Tibial nerve (tissue), 4 donors: ENCODE measurements at places on chromosomes 13 and 19. TPM values are rescaled to one million over a fixed set of nuclear protein-coding genes. Genes with fewer than 3 reads are reported as not detected.

The ZSCAN5A gene
- total RNA-seq: 21.3 TPM

DNA sequence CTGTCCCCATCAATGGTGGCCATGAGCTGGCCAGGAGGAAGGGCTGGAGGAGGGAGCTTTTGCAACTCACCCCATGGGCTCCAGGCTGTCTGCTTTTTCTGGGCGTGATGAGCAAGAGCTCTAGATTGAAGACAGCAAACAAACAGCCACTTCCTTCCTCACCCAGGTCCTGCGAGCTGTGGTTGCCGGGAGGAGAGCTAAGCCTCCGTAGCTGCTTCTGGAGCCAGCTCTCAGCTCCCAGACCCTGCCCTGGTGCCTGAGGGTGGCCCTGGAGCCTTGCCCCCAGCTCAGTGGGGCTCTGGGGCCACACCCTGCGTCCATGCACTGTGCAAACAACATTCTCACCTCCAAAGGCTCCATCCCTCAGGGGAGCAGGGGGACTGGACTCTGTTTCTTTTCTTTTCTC lies 6.2 kb downstream of the MYO1F start:
- no peak for DNase-seq
- no peaks in the 10 kb centered on the region for H3K27me3 ChIP-seq
- no peaks in the 10 kb centered on the region for H3K36me3 ChIP-seq
- H3K27ac ChIP-seq: no peak overlapping the region
- no peaks in the 10 kb centered on the region for H3K4me1 ChIP-seq

GRCh38 chr13:96637039-96637438 lies 357.2 kb downstream of the OXGR1 start:
- H3K27me3 ChIP-seq: no peaks in the 10 kb centered on the region
- H3K27ac ChIP-seq: no peak overlapping the region

GRCh38 chr13:51782026-51782710 lies 21.8 kb downstream of the DHRS12 start:
- no peak overlapping the region for H3K4me3 ChIP-seq
- H3K4me1 ChIP-seq: peaks cover 11% of the 10 kb centered on the region
- H3K36me3 ChIP-seq: no peaks in the 10 kb centered on the region
- H3K27me3 ChIP-seq: no peaks in the 10 kb centered on the region
- DNase-seq: no peak

DNA sequence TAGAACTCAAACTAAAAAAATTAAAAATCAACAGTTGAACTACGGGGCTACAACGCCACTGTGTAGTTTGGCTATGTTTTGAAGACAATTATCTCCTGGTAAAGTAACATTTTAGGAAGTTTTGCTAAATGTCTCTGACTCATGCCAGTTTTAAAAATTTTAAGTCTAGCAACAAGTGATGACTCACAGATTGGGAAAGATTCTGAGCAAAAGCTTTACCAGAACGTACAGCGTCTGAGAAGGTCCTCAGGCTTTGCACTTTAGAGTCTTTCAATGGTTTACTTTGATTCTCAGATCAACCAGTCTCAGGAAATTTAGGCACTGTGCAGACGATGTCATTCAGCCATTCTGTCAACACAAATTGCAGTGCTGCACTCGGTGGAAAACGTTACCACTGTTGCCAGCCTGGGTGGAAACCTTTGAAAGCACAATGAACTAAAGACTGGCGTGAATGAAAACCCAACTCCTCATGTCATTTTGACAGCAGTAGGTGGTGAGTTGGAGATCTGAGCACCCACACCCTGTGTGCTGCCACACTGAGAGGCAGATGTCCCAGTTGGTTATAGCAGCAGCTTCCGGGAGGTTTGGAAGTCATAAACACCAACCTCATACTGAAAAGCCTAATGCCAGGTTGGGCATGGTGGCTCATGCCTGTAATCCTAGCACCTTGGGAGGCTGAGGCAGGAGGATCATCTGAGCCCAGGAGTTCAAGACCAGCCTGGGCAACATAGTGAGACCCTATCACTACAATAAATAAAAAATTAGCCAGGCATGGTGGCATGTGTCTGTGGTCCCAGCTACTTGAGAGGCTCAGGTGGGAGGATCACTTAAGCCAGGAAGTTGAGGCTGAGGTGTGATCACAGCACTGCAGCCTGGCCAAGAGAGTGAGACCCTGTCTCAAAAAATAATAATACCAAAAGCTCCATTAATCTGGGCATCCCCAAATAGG lies 6.3 kb upstream of the WTIP start:
- peaks cover 13% of the 10 kb centered on the region for H3K4me1 ChIP-seq
- H3K27me3 ChIP-seq: no peaks in the 10 kb centered on the region
- peak overlapping the region; percentile 25 for H3K27ac ChIP-seq
- H3K36me3 ChIP-seq: peaks cover 11% of the 10 kb centered on the region
- DNase-seq: no peak

The SAMD4B gene
- total RNA-seq: 193 TPM

GRCh38 chr19:10206226-10206885 lies 11.6 kb upstream of the DNMT1 start:
- H3K36me3 ChIP-seq: peaks cover 3% of the 10 kb centered on the region
- H3K27ac ChIP-seq: no peak overlapping the region
- DNase-seq: no peak
- no peaks in the 10 kb centered on the region for H3K4me1 ChIP-seq

DNA sequence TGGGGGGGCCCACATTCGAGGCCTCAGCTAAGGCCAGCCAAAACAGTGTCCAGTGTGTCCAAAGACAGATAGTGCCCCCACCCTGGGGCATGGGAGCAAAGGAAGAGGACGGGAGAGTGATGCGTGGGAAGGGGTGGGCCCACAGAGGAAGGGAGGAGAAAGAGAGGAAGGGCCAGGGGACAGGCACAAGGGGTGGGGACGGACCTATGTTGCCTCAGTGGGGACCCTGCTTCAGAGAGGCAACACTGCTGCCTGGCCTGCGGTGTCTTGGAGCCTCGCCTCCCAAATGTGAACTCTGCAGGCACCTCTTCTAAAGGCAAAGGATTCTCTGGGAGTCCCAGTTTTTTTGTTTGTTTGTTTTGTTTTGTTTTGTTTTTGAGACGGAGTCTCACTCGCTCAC lies 230.2 kb upstream of the MAB21L1 start:
- no peak overlapping the region for H3K27ac ChIP-seq
- H3K4me1 ChIP-seq: no peaks in the 10 kb centered on the region
- H3K27me3 ChIP-seq: no peaks in the 10 kb centered on the region
- no peak overlapping the region for H3K4me3 ChIP-seq

GRCh38 chr19:38648769-38649304 lies 1.4 kb downstream of the ACTN4 start:
- no peak for DNase-seq
- H3K36me3 ChIP-seq: no peaks in the 10 kb centered on the region
- no peaks in the 10 kb centered on the region for H3K27me3 ChIP-seq
- H3K27ac ChIP-seq: peak overlapping the region; percentile 92

The CASP14 gene
- not detected for total RNA-seq
